Esophagus squamous epithelium (tissue), 5 donors: ENCODE measurements at places on chromosomes 1 and 21. TPM values are rescaled to one million over a fixed set of nuclear protein-coding genes. Genes with fewer than 3 reads are reported as not detected.

DNA sequence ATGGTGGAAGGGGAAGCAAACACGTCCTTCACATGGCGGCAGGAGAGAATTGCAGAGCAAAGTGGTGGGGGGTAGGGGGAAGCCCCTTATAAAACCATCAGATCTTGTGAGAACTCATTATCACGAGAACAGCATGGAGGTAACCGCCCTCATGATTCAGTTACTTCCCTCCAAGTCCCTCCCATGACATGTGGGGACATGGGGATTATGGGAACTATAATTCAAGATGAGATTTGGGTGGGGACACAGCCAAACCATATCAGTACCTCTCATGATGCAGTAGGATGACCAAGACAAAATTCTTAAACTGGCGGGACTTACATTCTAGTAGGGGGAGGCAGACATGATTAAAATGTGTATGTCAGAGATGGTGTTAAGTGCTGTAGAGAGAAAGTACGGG is 38.8 kb downstream of the WNT4 start:
- H3K36me3 ChIP-seq = no peaks in the 10 kb centered on the region
- no peak overlapping the region for H3K4me3 ChIP-seq
- H3K4me1 ChIP-seq = peaks cover 5% of the 10 kb centered on the region
- DNase-seq = no peak

DNA sequence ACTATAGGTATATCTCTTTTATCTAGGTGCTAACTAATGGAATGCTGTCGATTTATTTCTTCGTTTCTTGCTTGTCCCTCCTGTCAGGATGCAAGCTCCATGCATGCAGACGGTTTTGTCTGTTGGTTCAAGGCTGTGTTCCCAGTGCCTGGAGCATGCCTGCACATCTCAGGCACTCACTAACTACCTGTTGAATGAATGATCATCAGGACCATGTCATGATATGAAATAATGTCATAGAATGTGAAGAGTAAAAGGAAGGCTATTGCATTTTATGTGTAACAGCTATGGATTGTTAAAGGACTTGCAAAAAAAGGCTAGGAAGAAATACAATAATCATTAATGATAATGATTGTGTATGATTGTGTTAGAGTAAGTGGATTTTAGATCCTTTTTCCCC is 4.2 kb downstream of the GPR25 start:
- no peaks in the 10 kb centered on the region for H3K36me3 ChIP-seq
- H3K4me1 ChIP-seq = peaks cover 5% of the 10 kb centered on the region
- no peak for DNase-seq
- peaks cover 14% of the 10 kb centered on the region for H3K27me3 ChIP-seq

DNA sequence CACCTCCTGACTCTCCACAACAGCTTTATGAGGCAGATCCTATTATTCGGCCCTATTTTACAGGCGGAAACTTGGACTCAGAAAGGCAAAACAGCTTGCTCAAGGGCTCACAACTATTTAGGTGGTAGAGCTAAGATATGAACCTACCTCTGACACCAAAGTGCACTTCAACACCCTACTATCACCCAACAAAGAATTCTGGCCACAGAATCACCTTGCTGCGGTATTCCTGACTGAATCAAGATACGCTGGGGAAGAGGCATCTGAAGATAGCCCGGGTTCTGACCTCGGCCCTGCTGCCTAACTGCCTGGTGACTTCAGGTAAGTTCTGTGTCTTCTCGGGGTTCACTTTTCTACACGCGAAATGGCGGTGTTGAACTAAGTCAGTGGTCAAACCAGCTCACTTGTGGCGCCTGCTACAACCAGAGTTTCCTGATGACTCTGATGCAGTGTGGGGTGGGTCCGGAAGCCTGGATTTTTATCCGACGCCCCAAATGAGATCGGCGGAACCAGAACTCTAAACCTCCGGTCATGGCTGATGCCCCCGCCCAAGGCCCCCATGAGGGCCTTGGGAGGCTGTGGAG is 608 bp downstream of the PEF1 start:
- H3K36me3 ChIP-seq = no peaks in the 10 kb centered on the region
- DNase-seq = no peak
- H3K27me3 ChIP-seq = no peaks in the 10 kb centered on the region
- H3K4me1 ChIP-seq = peaks cover 70% of the 10 kb centered on the region

- H3K36me3 ChIP-seq = no peaks in the 10 kb centered on the region
- peaks cover 11% of the 10 kb centered on the region for H3K27me3 ChIP-seq
These were observed at the start of gene AGRN for GRCh38 chr1:1020000-1020404. AGRN (plus strand) TSS chr1:1020120; CDS start chr1:1020173, 53 bp downstream.

DNA sequence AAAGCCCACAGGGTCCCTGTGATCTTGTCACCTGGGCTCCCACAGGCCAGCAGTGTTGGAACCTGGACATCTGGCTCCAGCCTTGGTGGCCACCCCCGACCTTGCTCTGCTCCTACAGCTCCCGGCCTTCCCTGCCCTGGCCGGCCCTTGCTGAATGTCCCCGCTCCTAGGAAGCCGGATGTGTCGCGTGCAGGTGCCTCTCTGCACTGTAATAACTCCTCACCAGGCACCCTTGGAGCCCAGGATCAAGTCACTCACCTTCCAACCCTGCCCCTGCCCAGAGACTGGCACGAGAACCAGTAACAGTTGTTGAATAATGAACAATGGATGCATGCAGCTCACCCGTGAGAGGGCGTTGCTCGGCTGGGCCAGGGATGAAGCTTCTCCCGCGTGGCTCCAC is 12.1 kb downstream of the PDE9A start:
- H3K27me3 ChIP-seq = no peaks in the 10 kb centered on the region
- no peaks in the 10 kb centered on the region for H3K36me3 ChIP-seq
- H3K4me1 ChIP-seq = no peaks in the 10 kb centered on the region
- H3K27ac ChIP-seq = no peak overlapping the region

The COL9A2 gene
- 2.1 TPM for total RNA-seq

GRCh38 chr1:197284966-197285365 is 16.9 kb downstream of the CRB1 start:
- no peak overlapping the region for H3K4me3 ChIP-seq
- no peak for DNase-seq
- H3K27me3 ChIP-seq = no peaks in the 10 kb centered on the region
- H3K4me1 ChIP-seq = no peaks in the 10 kb centered on the region
- no peak overlapping the region for H3K27ac ChIP-seq
- H3K36me3 ChIP-seq = no peaks in the 10 kb centered on the region

The SPATA46 gene
- not detected for total RNA-seq

GRCh38 chr21:21751286-21751685 is 753.1 kb downstream of the NCAM2 start:
- no peak for DNase-seq
- H3K27ac ChIP-seq = no peak overlapping the region
- H3K4me3 ChIP-seq = no peak overlapping the region
- no peaks in the 10 kb centered on the region for H3K4me1 ChIP-seq
- H3K27me3 ChIP-seq = no peaks in the 10 kb centered on the region

The PRR9 gene
- total RNA-seq = not detected

The TBX19 gene
- 0.50 TPM for total RNA-seq

- H3K4me3 ChIP-seq = no peak overlapping the region
- no peaks in the 10 kb centered on the region for H3K36me3 ChIP-seq
- no peak overlapping the region for H3K27ac ChIP-seq
- H3K4me1 ChIP-seq = peaks cover 24% of the 10 kb centered on the region
- H3K27me3 ChIP-seq = no peaks in the 10 kb centered on the region
These were observed 137.4 kb upstream of the BARHL2 start for GRCh38 chr1:90854397-90854924.

The C1orf116 gene
- 173 TPM for total RNA-seq

- no peak for DNase-seq
- H3K36me3 ChIP-seq = no peaks in the 10 kb centered on the region
- no peaks in the 10 kb centered on the region for H3K4me1 ChIP-seq
- peaks cover 17% of the 10 kb centered on the region for H3K27me3 ChIP-seq
These were observed 1531.6 kb upstream of the TPTE start for GRCh38 chr21:8989721-8990325.

The C1QC gene
- 138 TPM for total RNA-seq

- no peak overlapping the region for H3K27ac ChIP-seq
- no peaks in the 10 kb centered on the region for H3K4me1 ChIP-seq
- H3K36me3 ChIP-seq = no peaks in the 10 kb centered on the region
- no peak for DNase-seq
These were observed 1528.6 kb upstream of the TPTE start for GRCh38 chr21:8992731-8993174.
